ENCODE measurements at places on chromosomes 1 and 21.
A peak's percentile ranks its signal among the peaks of the same experiment; 100 is the strongest.

GRCh38 chr1:39895731-39896480 lies 5.8 kb downstream of the MYCL start:
- H3K27ac ChIP-seq, result no peak overlapping the region
- no peak overlapping the region for H3K4me3 ChIP-seq
- no peaks in the 10 kb centered on the region for H3K27me3 ChIP-seq

- H3K36me3 ChIP-seq, result no peaks in the 10 kb centered on the region
- no peak for DNase-seq
- no peaks in the 10 kb centered on the region for H3K27me3 ChIP-seq
- H3K4me1 ChIP-seq, result no peaks in the 10 kb centered on the region
- H3K27ac ChIP-seq, result peak overlapping the region; percentile 50
These were observed 57.2 kb downstream of the CACHD1 start for GRCh38 chr1:64527165-64527564.

- H3K4me1 ChIP-seq, result peaks cover 9% of the 10 kb centered on the region
- peak overlapping the region; percentile 26 for H3K27ac ChIP-seq
- H3K27me3 ChIP-seq, result no peaks in the 10 kb centered on the region
- H3K36me3 ChIP-seq, result no peaks in the 10 kb centered on the region
These were observed 54.9 kb downstream of the MORN1 start for GRCh38 chr1:2336499-2336898.

DNA sequence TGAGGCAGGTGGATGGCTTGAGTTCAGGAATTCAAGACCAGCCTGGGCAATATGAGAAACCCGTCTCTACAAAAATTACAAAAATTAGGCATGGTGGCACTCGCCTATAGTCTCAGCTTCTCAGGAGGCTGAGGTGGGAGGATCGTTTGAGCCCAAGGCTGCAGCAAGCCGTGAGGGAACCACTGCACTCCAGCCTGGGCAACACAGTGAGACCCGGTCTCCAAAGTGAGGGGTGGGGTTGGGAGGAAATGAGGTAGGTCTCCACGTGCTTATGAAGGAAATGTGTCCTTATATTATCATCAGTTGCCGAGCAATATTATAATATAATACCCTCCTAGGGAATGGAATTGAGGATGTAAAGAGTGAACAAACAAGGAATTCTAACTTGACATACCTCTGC lies 2.7 kb downstream of the TMEM50B start:
- no peaks in the 10 kb centered on the region for H3K36me3 ChIP-seq
- no peaks in the 10 kb centered on the region for H3K27me3 ChIP-seq
- H3K4me3 ChIP-seq, result no peak overlapping the region
- DNase-seq, result no peak
- no peak overlapping the region for H3K27ac ChIP-seq

DNA sequence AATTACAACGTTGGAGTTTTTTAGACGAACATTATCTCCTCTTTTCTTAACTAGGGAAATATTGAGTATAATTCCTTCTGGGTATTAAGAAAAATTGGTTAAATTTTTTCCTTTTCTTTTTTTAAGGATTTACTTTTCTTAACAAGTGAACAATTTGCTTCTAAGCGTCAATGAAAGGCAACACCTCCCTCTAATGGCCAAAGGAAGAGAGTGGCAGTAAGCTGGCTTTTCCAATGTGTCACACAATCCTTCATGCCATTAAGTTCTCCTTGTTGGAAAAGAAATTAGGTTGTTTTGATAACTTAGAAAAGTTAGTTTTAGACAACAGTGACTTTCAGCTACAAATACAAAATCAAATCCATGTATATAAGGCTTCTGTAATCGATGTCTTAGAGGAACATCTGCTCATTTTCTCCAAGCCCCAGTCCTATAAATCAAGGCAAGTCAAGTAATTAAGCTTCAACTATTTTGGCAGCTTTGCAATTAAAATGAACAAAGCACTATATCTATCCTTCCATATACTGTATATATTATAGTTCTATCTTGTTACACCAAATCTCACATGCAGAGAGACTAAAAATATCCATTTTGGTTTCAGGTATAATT lies 62.8 kb downstream of the EDEM3 start:
- peak; percentile 35 for DNase-seq
- H3K4me3 ChIP-seq, result no peak overlapping the region
- H3K4me1 ChIP-seq, result no peaks in the 10 kb centered on the region
- H3K36me3 ChIP-seq, result no peaks in the 10 kb centered on the region
- H3K27me3 ChIP-seq, result no peaks in the 10 kb centered on the region

DNA sequence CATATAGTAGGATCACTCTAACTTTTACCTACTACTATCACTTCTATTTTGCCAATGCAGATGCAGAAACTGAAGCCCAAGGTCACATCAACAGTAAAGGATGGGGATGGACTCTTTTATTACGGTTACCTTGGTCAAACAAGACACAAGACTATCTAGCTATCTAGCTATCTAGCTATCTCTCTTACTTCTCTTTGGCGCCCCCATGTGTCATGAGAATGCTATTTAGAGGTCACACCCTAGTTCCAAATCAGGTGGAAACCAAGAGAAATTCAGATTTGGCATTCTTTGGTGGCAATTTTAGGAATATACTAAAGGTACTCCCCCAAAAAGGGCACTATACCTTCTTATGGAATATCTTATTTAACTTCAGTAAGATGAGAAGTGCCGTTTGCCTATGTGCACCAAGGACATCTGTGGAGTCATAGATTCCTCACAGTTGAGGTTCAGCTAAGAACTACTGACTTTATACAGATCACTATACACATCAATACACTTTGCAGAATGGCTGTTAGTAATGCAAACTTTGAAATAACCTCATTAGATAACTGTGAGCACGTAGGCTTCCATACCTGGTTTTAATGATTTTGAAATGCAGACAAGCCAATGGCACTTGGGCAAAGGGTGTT lies 6.7 kb downstream of the ZNF648 start:
- peaks cover 9% of the 10 kb centered on the region for H3K27me3 ChIP-seq
- no peaks in the 10 kb centered on the region for H3K4me1 ChIP-seq
- H3K27ac ChIP-seq, result no peak overlapping the region

DNA sequence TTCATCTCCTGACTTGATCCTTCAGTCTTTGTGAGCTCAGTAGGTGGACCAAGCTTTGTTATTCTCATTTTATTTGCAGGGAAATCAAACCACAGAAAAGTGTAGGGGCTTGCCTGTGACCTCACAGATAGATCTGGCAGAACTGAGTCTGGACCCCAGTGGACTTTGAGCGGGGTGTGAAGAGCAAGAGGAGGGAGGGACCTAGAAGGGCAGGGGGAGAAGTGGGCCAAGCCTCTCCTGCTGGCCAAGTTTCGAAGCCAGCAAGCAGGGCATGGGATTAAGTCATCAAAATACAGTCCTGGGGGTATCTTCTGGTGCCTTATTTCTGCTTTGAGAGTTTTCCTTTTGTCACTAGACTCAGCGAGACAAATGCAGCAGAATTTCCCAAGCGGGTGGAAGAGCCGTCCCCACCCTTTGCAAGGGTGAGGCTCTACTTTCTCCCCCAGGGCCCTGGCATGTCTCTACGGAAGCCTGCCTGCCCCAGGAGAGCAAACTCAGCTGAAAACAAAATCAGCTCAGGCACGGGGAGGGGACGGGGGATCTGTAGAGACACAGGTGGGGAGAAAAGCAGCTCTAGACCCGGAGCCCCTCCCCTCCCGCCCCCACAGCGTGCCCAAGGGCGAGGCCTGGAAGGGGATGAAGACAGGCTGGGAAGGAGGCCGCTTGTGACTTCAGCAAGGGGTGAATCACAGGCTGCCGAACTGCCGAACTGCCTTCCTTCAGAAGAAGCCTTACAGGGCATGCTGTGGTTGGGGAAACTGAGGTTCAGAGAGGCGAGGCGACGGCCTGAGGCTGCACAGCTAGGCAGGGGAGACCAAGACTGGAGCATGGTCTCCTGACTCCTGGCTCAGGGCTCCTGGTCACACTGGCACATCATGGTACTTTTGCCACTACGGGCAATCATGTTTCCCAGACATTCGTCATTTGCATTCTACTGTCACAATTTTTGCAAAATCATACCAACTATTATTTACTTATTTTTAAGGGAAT lies 19.2 kb downstream of the PKP1 start:
- H3K36me3 ChIP-seq, result no peaks in the 10 kb centered on the region
- peaks cover 13% of the 10 kb centered on the region for H3K4me1 ChIP-seq
- H3K27me3 ChIP-seq, result no peaks in the 10 kb centered on the region
- no peak overlapping the region for H3K4me3 ChIP-seq

DNA sequence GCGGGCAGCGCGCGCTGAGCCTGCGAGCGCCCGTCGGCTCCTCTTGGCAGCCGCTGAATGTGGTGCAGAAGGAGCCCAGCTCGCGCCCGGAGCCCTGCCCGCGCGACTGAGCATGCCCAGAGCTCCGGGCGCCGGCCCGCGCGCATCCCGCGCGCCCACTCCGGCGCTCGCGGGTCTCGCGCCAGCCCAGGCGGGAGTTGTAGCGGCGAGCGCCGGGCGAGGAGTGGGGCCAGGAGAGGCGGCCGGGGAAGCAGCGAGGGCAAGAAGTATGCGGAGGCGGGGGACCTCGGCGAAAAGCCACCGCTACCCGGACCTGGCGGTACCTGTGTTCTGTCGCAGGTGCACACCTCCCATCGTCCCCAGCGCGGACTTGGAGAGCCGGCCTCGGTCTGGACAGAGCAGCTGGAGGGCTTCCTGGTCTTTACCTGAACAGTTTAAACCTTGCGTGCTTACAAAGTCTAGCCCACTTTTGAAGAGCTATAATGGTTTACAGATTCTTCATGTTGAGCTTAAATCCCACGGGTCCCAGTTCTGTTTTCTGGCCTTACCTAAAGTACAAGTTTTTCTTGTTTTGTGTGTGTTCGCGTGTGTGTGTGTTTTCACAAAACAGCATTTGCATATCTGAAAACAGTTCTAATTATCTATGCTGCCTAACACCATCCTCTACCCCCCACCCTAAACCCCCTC lies at the start of gene DDAH1:
TSS of gene DDAH1 (minus strand) at position 61 of the 687 bp plus-strand sequence. CDS start 114 bp downstream, outside the sequence.
- H3K27me3 ChIP-seq, result no peaks in the 10 kb centered on the region
- H3K36me3 ChIP-seq, result no peaks in the 10 kb centered on the region
- DNase-seq, result peak; percentile 67
- H3K4me1 ChIP-seq, result no peaks in the 10 kb centered on the region
- peak within 1 kb of the TSS; percentile 86 for H3K27ac ChIP-seq
- H3K4me3 ChIP-seq, result peak within 1 kb of the TSS; percentile 73

- no peaks in the 10 kb centered on the region for H3K36me3 ChIP-seq
- H3K4me3 ChIP-seq, result no peak overlapping the region
- H3K27me3 ChIP-seq, result no peaks in the 10 kb centered on the region
These were observed 8.2 kb upstream of the TNFRSF25 start for GRCh38 chr1:6473974-6474814.

GRCh38 chr1:180603223-180603849 lies 28.5 kb upstream of the XPR1 start:
- no peak overlapping the region for H3K27ac ChIP-seq
- no peaks in the 10 kb centered on the region for H3K27me3 ChIP-seq
- no peak for DNase-seq
- H3K36me3 ChIP-seq, result no peaks in the 10 kb centered on the region

DNA sequence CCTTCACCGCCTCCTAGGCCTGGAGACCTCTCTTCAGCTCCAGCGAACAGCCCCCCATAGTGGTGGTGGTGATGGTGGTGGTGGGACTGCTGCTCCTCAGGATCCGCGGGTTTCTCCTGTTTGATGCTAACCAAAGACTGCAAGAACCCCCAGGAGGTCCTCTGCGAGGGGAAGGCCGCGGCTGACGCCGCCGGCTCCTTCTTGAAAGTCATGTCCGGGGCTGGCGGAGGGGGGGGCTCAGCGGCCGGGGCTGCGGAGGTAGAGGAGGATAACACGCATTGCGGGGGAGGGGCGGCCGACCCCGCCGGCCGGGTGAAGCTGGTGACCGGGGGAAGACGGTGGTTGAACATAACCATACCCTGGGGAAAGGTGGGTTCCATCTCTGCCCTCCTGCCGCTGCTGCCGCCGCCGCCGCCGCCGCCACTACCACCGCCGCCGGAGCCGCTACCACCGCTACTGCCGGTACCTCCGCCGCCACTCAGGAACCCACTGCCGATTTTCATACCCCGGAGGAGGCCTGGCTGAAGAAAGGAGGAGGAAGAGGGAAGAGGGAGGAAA lies 554 bp downstream of the ZNF281 start:
- peaks cover 19% of the 10 kb centered on the region for H3K4me1 ChIP-seq
- peak; percentile 25 for DNase-seq
- H3K36me3 ChIP-seq, result no peaks in the 10 kb centered on the region
- H3K27ac ChIP-seq, result peak overlapping the region; percentile 59
- no peaks in the 10 kb centered on the region for H3K27me3 ChIP-seq
- H3K4me3 ChIP-seq, result peak overlapping the region; percentile 96

GRCh38 chr1:68232289-68233148 lies at the start of gene WLS:
Gene WLS (minus strand): TSS chr1:68232523. CDS start chr1:68232299, 224 bp downstream.
- DNase-seq, result peak; percentile 87
- no peaks in the 10 kb centered on the region for H3K4me1 ChIP-seq
- H3K27ac ChIP-seq, result peak within 1 kb of the TSS; percentile 87
- no peaks in the 10 kb centered on the region for H3K36me3 ChIP-seq
- H3K27me3 ChIP-seq, result no peaks in the 10 kb centered on the region
- peak within 1 kb of the TSS; percentile 81 for H3K4me3 ChIP-seq

DNA sequence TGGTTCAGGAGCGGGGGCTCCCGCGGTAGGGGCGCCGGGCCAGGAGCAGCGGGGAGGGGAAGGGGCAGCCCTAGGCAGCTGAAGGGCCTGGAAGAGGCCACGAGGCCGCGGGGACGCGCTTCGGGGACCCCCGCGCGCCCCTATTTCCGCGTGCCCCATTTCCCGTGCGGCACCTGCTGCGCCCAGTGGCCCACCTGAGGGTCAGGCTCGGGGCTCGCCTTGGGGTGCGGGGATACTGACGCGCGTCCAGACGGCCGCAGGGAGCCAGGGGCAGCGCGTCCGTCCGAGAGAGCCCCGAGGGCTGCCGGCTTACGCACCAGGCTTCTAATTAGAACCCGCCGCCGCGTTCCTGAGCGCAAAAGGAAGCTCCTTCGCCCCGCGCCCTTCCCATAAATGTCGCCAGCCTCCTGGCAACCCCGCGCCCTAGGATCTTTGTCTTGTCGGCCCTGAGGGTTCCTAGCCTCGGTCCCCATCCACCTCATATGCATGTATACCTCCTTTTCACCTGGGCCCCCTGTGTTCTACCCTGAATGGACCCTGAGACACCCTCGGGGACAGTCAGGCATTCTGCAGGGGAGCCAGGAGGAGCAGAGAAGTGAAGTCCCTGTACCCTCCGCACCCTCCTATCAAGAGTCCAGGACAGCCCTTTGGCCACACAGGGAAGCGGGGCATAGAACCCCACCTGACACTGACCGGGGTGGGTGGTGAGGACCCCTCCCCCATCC lies 1.8 kb downstream of the WNT3A start:
- H3K4me3 ChIP-seq, result no peak overlapping the region
- H3K27me3 ChIP-seq, result peaks cover 3% of the 10 kb centered on the region
- no peak for DNase-seq
- H3K36me3 ChIP-seq, result no peaks in the 10 kb centered on the region
- H3K4me1 ChIP-seq, result no peaks in the 10 kb centered on the region
- H3K27ac ChIP-seq, result no peak overlapping the region
